Activated T-cell treated with anti-CD3 and anti-CD28 coated beads, Interleukin-2, amount 50 U/mL, for 72 hours (primary cell): ENCODE measurements at places on chromosomes 13 and 19.

DNA sequence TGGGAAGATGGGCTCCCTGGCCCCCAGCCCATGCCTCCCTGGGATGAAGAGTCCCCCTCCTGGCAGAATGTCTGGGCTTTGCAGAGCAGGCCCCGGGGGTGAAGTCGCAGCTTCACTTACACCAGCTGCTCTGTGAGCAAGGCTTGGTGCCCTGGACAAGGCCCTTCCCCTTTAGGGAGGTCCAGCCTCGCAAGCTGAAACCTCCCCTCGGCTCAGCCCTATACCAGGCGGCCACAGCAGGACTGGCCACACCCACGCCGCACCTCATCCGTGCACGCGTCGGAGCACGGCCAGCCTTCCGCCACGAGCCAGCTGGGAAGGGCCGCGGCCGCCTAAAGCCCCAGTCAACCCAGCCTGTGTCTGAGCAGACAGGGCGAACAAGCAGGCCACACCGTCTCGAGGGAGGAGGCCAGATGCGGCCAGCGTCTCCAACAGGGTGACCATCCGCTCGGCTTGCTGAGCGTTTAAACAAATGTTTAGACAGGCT, 83.2 kb upstream of the MCF2L start:
- no peaks in the 10 kb centered on the region for H3K4me1 ChIP-seq
- no peaks in the 10 kb centered on the region for H3K27me3 ChIP-seq
- no peaks in the 10 kb centered on the region for H3K36me3 ChIP-seq
- no peak overlapping the region for H3K27ac ChIP-seq

- no peaks in the 10 kb centered on the region for H3K27me3 ChIP-seq
- no peak for DNase-seq
- H3K4me1 ChIP-seq: no peaks in the 10 kb centered on the region
- no peaks in the 10 kb centered on the region for H3K36me3 ChIP-seq
- no peak overlapping the region for H3K4me3 ChIP-seq
Measured at GRCh38 chr13:65159803-65160202, 2070.3 kb downstream of the PCDH9 start.

GRCh38 chr13:100298691-100299090, 209.8 kb downstream of the PCCA start:
- H3K27me3 ChIP-seq: no peaks in the 10 kb centered on the region
- H3K4me1 ChIP-seq: no peaks in the 10 kb centered on the region
- DNase-seq: no peak
- no peaks in the 10 kb centered on the region for H3K36me3 ChIP-seq
- no peak overlapping the region for H3K4me3 ChIP-seq

DNA sequence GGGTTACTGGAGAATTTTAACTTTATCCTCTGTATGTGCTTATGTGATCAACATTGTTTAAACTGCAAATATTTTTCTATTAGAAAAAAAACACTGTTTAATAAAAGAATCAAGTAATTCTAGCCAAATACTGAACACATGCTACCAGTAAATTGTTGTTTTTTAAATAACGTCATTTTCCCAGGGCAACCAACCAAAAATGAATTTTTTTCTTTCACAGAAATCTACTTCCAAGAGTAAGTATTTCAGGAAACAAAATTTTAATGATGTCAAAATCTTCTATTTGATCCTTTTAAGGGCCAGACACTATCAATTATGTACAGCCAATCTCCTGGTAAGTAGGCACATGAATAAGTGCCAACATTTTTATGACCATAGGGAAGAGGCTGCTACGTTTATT, 57.1 kb downstream of the TUBGCP3 start:
- H3K27ac ChIP-seq: no peak overlapping the region
- peaks cover 5% of the 10 kb centered on the region for H3K4me1 ChIP-seq
- no peaks in the 10 kb centered on the region for H3K27me3 ChIP-seq
- no peaks in the 10 kb centered on the region for H3K36me3 ChIP-seq
- DNase-seq: no peak
- no peak overlapping the region for H3K4me3 ChIP-seq

GRCh38 chr13:73765651-73766384, 368.4 kb downstream of the KLF12 start:
- H3K4me1 ChIP-seq: peaks cover 49% of the 10 kb centered on the region
- DNase-seq: peak; percentile 75
- H3K36me3 ChIP-seq: peaks cover 1% of the 10 kb centered on the region
- no peaks in the 10 kb centered on the region for H3K27me3 ChIP-seq
- H3K27ac ChIP-seq: peak overlapping the region; percentile 99
- peak overlapping the region; percentile 91 for H3K4me3 ChIP-seq

- no peak for DNase-seq
- H3K27me3 ChIP-seq: no peaks in the 10 kb centered on the region
- H3K27ac ChIP-seq: no peak overlapping the region
Measured at GRCh38 chr13:90896002-90896401, 451.5 kb upstream of the MIR17HG start.

- no peak for DNase-seq
- H3K4me1 ChIP-seq: no peaks in the 10 kb centered on the region
- no peaks in the 10 kb centered on the region for H3K27me3 ChIP-seq
- H3K4me3 ChIP-seq: no peak overlapping the region
- H3K36me3 ChIP-seq: no peaks in the 10 kb centered on the region
Measured at GRCh38 chr13:92074658-92075057, 676.2 kb downstream of the GPC5 start.

GRCh38 chr19:6577476-6578125, 13.3 kb downstream of the CD70 start:
- H3K4me1 ChIP-seq: peaks cover 7% of the 10 kb centered on the region
- H3K27ac ChIP-seq: no peak overlapping the region
- DNase-seq: peak; percentile 21
- no peak overlapping the region for H3K4me3 ChIP-seq

DNA sequence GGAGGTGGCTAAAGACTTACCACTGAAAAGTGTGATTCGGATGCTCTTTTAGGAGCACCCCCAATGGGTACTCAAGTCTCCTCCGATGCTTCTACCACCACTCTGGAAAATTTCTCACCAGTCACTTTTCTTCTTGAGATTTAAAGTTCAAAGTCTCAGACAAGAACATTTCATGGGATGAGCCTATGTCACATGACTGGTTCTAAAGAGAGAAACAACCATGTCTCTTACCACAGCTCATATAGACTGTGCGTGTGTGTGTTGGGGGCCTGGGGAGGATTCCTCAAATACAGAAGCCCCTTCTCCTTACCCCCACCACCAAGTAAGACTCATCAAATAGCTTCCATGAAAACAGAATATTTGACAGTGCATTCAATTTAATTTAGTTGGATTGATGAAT, 181.7 kb upstream of the MIR17HG start:
- DNase-seq: no peak
- H3K36me3 ChIP-seq: no peaks in the 10 kb centered on the region
- H3K4me1 ChIP-seq: no peaks in the 10 kb centered on the region
- H3K27ac ChIP-seq: no peak overlapping the region
- no peak overlapping the region for H3K4me3 ChIP-seq
- H3K27me3 ChIP-seq: peaks cover 7% of the 10 kb centered on the region

GRCh38 chr19:5130371-5131030, 161.6 kb downstream of the KDM4B start:
- H3K27me3 ChIP-seq: no peaks in the 10 kb centered on the region
- peaks cover 20% of the 10 kb centered on the region for H3K4me1 ChIP-seq
- peak; percentile 54 for DNase-seq
- peak overlapping the region; percentile 62 for H3K27ac ChIP-seq

DNA sequence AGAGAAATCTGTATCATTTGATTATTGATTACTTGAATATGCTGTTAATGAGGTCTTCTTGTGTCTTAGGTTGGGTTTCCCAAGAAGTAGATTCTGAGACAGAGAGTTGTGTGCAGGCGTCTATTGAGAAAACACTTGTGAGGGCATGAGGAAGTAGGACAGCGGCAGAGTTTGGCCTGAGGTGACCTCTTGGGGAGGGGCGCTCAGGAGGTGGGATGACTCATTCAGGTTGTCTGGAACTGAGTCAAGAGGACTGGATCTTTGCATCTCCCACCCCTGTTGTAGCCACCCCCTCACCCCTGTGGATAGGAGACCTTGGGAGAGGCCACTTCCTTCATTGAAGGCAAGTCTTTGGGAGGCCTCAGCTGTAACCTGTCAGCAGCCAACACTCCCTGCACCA, 35.2 kb upstream of the WDFY2 start:
- H3K36me3 ChIP-seq: no peaks in the 10 kb centered on the region
- H3K27me3 ChIP-seq: no peaks in the 10 kb centered on the region
- peaks cover 21% of the 10 kb centered on the region for H3K4me1 ChIP-seq

- DNase-seq: no peak
- peaks cover 33% of the 10 kb centered on the region for H3K4me1 ChIP-seq
- no peaks in the 10 kb centered on the region for H3K27me3 ChIP-seq
- no peaks in the 10 kb centered on the region for H3K36me3 ChIP-seq
- peak overlapping the region; percentile 55 for H3K27ac ChIP-seq
Measured at GRCh38 chr13:20219577-20219976, 12.5 kb downstream of the GJB6 start.

- peaks cover 52% of the 10 kb centered on the region for H3K4me1 ChIP-seq
- H3K27ac ChIP-seq: peak overlapping the region; percentile 91
- peak; percentile 73 for DNase-seq
- H3K4me3 ChIP-seq: peak overlapping the region; percentile 87
- peaks cover 7% of the 10 kb centered on the region for H3K27me3 ChIP-seq
Measured at GRCh38 chr13:40026741-40027140, 371.3 kb downstream of the COG6 start.

GRCh38 chr13:110528911-110529310, 32.6 kb downstream of the RAB20 start:
- no peaks in the 10 kb centered on the region for H3K36me3 ChIP-seq
- H3K27ac ChIP-seq: no peak overlapping the region
- DNase-seq: no peak

DNA sequence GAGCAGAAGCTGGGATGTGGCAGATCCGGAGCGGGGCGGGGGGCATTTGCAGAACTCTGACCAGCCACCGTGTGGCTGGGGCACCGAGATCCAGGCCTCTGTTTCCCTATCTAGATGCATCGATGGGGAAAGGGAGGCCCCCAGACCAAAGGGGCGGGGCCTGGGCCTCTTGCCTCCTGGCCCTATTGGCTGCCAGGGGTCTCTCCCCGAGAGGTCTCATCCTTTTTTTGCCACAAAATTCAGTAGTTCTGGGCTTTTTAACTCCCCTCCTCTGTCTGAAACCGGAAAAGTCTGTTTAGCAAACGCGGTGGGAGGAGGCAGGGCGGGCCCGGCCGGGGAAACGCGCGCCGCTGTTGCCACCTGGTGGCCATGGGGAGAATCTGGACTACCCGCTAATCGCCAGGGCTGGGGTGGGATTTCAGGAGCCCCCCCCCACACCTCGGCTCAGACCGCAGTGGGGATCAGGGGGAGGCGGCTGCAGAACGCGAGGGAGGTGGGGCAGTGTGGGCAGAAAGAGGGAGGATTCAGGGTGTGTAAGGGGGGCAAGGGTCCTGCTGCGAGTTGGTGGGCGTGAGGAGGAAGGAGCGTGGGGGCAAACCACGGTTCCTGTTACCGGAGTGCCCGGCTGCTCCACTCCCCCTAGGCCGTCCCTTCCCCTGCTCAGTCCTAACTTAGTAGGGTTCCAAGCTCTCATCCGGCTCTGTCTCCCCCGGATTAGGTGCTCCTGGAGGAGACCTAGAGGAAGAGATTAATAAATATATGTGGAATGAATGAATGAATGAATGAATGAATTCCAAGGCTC, 28.3 kb downstream of the IL12RB1 start:
- H3K27me3 ChIP-seq: no peaks in the 10 kb centered on the region
- peak overlapping the region; percentile 52 for H3K4me3 ChIP-seq
- peak overlapping the region; percentile 57 for H3K27ac ChIP-seq
- H3K36me3 ChIP-seq: no peaks in the 10 kb centered on the region
- DNase-seq: peak; percentile 89

- no peak overlapping the region for H3K27ac ChIP-seq
- H3K27me3 ChIP-seq: no peaks in the 10 kb centered on the region
- DNase-seq: no peak
- no peak overlapping the region for H3K4me3 ChIP-seq
Measured at GRCh38 chr13:52374389-52374788, 31.6 kb downstream of the THSD1 start.

- H3K4me1 ChIP-seq: no peaks in the 10 kb centered on the region
- H3K36me3 ChIP-seq: no peaks in the 10 kb centered on the region
- H3K27ac ChIP-seq: no peak overlapping the region
Measured at GRCh38 chr13:89746554-89746953, 1600.9 kb upstream of the MIR17HG start.

DNA sequence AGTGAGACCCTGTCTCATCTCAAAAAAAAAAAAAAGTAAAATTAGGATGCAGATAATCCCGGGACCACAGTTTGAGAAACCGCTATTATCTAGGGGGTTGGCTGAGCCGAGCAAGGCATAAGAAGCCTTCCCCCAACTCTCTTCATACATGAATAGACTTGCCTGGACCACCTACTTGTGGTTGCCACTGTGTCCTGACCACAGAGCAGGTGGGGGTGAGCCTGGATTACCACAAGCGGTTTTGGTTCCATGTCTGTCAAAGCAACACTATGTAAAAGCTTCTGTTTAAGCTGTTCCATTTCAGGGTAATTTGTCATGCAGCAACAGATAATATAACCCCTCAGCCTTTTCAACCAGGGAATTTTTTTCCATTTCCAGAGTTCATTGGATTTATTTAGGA, 3.3 kb upstream of the NAPA start:
- DNase-seq: peak; percentile 69
- H3K4me1 ChIP-seq: peaks cover 78% of the 10 kb centered on the region
- peak overlapping the region; percentile 61 for H3K4me3 ChIP-seq

DNA sequence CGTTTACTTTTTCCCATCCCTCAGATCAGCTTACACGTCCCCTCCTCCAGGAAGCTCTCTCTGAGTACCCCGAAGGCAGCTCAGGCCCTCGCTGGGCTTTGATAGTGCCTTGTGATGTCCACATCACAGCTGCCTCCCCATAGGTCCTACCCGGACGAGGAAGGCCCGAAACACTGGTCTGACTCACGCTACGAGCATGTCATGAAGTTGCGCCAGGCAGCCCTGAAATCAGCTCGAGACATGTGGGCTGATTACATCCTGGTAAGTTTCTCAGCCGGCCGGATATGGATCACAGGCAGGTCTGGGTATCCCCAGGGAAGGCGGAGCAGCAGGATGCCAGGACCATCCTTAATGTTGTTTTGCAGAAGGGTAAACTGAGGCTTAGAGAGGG, 4.8 kb downstream of the COLGALT1 start:
- peaks cover 7% of the 10 kb centered on the region for H3K36me3 ChIP-seq
- DNase-seq: no peak
- H3K4me3 ChIP-seq: no peak overlapping the region
- peaks cover 13% of the 10 kb centered on the region for H3K4me1 ChIP-seq

GRCh38 chr13:75847588-75847987, 211.5 kb downstream of the LMO7 start:
- peaks cover 6% of the 10 kb centered on the region for H3K36me3 ChIP-seq
- peaks cover 6% of the 10 kb centered on the region for H3K4me1 ChIP-seq
- no peaks in the 10 kb centered on the region for H3K27me3 ChIP-seq
- no peak for DNase-seq
- H3K4me3 ChIP-seq: no peak overlapping the region

- H3K4me1 ChIP-seq: no peaks in the 10 kb centered on the region
- no peak overlapping the region for H3K4me3 ChIP-seq
- no peak overlapping the region for H3K27ac ChIP-seq
- no peak for DNase-seq
- peaks cover 16% of the 10 kb centered on the region for H3K27me3 ChIP-seq
Measured at GRCh38 chr13:94641409-94641941, 39.8 kb downstream of the GPR180 start.

GRCh38 chr19:17259934-17260333, 4.6 kb downstream of the USHBP1 start:
- no peak for DNase-seq
- no peak overlapping the region for H3K4me3 ChIP-seq
- H3K27me3 ChIP-seq: no peaks in the 10 kb centered on the region
- no peak overlapping the region for H3K27ac ChIP-seq
- no peaks in the 10 kb centered on the region for H3K36me3 ChIP-seq
- H3K4me1 ChIP-seq: peaks cover 12% of the 10 kb centered on the region

- H3K27me3 ChIP-seq: no peaks in the 10 kb centered on the region
- H3K36me3 ChIP-seq: no peaks in the 10 kb centered on the region
- DNase-seq: no peak
- H3K4me3 ChIP-seq: no peak overlapping the region
- no peak overlapping the region for H3K27ac ChIP-seq
Measured at GRCh38 chr19:46906221-46906620, 45.4 kb downstream of the ARHGAP35 start.
